ENCODE measurements at places on chromosomes 11 and 22.

DNA sequence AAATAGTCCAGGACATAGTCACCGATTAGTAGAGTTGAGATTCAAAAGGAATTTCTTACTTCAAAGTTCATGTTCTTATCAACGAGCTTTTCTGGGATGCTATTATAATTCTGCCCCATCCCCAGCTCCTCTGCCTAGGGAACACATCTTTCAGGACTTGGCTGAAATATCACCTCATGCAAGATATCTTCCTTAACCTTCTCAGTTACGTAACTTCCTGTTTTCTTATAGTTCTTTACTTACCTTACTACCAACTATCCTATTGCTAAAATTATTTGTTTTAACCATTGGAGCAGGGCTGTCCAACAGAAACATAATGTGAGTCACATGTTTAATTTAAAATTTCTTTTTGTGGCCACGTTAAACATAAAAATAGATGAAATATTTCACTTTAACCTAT lies 2.3 kb downstream of the NARS2 start:
- DNase-seq, result no peak

- no peak for DNase-seq
Observed at GRCh38 chr11:86116386-86116726, 47.5 kb upstream of the PICALM start.

DNA sequence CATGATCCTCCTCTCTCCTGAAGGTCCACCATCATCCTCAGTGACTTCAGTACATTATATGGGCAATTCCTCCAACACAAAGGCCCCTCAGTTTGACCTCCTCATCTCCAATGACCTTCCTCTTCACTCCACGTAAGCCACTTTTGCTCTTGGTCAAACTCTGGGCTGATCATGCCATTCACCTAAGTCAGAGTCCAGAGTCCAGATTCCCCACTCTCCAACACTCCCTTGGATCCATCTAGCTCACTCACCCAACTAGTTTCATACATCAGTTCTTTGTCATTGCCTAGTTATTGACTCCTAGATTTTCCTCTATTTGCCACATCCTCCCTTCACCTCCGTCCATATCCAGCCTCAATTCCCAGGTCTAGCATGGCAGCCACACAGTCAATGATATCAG lies 30.5 kb upstream of the TTC12 start:
- DNase-seq, result no peak

- no peak for DNase-seq
Observed at GRCh38 chr11:85347291-85347690, 279.9 kb downstream of the DLG2 start.

- no peak for DNase-seq
Observed at GRCh38 chr11:29612423-29612822, 404.4 kb downstream of the KCNA4 start.

GRCh38 chr22:28911777-28912669 lies 28.7 kb downstream of the ZNRF3 start:
- DNase-seq, result no peak

DNA sequence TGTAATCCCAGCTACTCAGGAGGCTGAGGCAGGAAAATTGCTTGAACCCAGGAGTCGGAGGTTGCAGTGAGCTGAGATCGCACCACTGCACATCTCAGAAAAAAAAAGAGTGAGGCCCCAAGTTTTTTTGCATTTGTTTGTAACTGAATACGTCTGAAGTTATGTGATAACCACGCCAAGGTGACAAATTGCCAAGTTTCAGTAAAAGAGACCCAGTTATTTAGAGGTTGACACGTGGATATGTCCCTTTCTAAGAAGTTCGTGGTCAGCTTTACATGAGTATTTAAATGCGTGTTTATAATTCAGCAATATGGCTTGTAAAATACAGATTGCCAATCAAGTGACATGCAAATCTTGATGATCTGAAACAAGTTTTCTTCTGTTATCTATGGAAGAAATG lies 8.0 kb downstream of the PPARA start:
- DNase-seq, result peak; percentile 49

- DNase-seq, result no peak
Observed at GRCh38 chr11:5938603-5938965, 3.5 kb upstream of the OR56A3 start.

DNA sequence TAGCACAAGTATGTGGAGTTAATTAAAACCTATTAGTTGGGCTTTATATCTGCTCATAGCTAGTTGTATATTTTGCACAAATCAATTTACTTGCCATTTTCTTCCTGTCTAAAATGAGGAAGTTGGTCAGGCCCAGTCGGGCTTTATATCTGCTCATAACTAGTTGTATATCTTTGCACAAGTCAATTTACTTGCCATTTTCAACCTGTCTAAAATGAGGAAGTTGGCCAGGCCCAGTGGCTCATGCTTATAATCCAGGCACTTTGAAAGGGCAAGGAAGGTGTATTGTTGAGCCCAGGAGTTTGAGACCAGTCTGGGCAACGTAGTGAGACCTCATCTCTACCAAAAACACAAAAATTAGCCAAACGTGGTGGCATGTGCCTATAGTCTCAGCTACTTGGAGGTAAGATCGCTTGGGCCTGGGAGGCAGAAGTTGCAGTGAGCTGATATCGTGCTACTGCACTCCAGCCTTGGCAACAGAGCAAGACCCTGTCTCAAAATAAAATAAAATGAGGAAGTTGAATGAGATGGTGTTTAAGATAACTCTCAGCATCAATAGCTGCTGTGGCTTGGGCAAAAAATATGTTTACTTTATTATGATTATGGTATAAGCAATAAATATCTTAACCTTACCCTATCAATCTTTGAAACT lies 1558.6 kb upstream of the RAG2 start:
- DNase-seq, result no peak

GRCh38 chr11:104798789-104799188 lies 99.5 kb downstream of the CASP12 start:
- DNase-seq, result no peak

GRCh38 chr11:98940913-98941312 lies 79.8 kb upstream of the CNTN5 start:
- DNase-seq, result no peak

- no peak for DNase-seq
Observed at GRCh38 chr11:80103142-80103859, 662.5 kb upstream of the TENM4 start.

DNA sequence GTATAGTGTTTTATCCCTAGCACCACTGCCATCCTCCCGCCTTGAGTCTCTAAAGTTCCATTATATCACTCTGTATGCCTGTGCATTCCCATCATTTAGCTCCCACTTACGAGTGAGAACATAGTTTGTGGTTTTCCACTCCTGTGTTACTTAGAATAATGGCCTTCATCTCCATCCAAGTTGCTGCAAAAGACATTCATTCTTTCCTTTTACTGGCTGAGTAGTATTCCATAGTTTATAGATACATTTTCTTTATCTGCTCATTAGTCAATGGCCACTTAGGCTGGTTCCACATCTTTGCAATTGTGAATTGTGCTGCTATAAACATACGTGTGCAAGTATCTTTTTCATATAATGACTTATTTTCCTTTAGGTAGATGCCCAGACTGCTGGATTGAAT lies 24.4 kb downstream of the TAB1 start:
- DNase-seq, result no peak

GRCh38 chr11:103978616-103979595 lies 57.5 kb upstream of the DDI1 start:
- DNase-seq, result no peak

- no peak for DNase-seq
Observed at GRCh38 chr22:36753120-36753802, 22.7 kb downstream of the IFT27 start.

DNA sequence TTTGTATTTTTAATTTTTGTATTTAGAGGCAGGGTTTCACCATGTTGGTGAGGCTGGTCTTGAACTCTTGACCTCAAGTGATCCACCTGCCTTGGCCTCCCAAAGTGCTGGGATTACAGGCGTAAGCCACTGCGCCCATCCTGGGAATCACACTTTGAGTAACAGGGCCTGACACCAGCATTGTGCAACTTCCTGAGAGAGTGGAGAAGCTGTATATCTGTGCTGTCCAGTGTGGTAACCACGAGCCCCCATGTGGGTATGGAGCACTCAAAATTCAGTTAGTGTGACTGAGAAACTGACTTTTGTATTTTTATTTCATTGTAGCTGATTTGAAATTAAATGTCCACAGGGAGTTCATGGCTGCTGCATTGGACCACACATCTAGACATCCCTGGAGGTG lies 36.2 kb downstream of the MPPED1 start:
- no peak for DNase-seq

Measured in hematopoietic multipotent progenitor cell treated with erythropoietin and hydrocortisone succinate and interleukin-3 and kit ligand, for 15 days (in vitro differentiated cells).